ENCODE measurements at places on chromosomes 5 and 9.

DNA sequence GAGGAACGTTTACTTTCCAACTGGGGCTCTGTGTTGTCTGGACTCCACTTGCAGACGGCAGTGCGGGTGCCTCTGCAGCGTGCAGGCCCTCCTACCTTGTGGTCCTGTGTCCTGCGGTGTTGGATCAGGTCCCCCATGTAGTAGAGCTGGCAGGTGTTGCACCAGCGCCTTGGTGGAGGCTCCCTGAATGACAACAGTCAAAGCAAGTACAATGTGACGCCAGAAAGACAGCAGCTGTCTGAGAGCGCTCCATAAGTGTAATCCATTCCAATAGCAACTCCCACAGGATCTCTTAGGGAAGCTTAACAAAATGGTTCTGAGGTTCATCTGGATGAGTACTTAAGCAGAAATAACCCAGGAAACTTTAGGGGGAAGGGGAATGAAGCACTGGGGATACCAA, 9.9 kb downstream of the BBLN start:
- DNase-seq: no peak

- DNase-seq: no peak
Observed at GRCh38 chr5:35305336-35306020, 75.2 kb upstream of the PRLR start.

DNA sequence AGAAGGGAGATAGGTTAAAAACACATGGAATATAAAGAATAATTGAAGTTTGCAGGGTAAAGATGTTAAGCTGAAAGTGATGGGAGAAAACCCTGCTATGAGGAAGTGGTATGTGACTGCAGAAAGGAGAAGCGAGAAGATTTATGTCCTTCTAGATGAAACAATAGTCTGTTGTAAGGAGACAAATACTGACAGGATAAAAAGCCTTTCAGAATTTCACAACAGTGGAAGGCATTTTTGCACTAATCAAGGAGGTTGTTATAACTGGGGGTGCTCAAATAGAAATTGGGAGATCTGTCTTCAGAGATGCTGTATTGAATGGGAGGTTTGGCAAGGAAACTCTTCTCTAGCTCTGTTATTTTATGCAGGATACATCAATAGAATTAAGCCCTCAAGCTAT, 69.6 kb downstream of the NMUR2 start:
- DNase-seq: no peak

- no peak for DNase-seq
Observed at GRCh38 chr5:113227798-113228197, 207.0 kb downstream of the TSSK1B start.

GRCh38 chr9:111872886-111873285, 23.7 kb upstream of the UGCG start:
- DNase-seq: no peak

DNA sequence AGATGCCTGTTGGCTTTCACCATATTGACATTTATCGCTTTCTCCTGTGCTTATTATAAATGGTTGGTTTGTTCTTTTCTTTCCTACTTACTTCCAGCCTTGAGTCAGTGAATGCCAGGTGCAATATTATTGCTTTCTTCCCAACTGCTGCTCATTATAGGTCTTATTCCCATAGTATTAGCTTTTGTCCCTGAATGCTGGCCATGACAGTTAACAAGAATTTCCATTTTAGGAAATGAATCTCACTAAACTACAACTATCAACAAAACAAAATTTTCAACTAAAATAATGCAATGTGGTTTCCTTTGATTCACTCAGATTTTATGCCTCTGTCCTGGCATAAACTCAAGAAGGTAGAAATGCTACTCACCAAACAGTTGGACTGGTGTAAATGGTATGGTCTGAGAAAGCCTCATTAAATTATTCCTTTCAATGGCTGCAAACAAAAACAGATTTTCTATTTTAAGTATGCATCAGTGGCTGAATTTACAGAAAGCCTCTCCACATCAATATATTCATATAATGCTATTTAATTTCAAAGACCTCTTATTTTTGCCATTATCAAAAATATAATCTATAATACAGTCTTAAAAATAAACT, 145.4 kb downstream of the TRPM6 start:
- no peak for DNase-seq

- peak; percentile 64 for DNase-seq
Observed at GRCh38 chr5:180315762-180316212, 23.9 kb upstream of the MAPK9 start.

- peak; percentile 5 for DNase-seq
Observed at GRCh38 chr5:43389679-43390329, 22.4 kb downstream of the CCL28 start.

GRCh38 chr9:35257986-35258659, 96.3 kb downstream of the UNC13B start:
- no peak for DNase-seq

- DNase-seq: no peak
Observed at GRCh38 chr5:56317923-56318561, 84.9 kb upstream of the ANKRD55 start.

GRCh38 chr9:32293091-32293490, 91.4 kb upstream of the ACO1 start:
- no peak for DNase-seq

DNA sequence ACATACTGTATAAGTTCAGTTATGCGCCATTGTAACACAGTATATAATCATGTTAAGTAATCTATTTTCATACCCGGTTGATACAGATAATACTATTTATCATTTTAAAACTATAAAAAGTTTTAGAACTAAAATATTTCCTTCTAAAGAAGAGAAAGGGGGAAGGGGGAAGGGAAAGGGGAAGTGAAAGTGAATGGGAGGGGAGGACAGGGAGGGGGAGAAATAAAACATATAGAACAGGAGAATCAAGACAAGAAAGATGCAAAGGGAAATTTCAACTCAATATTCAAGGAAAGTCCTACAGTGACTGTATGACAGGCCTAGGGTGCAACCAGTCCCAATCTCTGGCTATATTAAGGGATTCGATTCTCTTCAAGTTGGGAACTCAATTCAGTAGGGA, 1278.8 kb downstream of the MAT2B start:
- DNase-seq: no peak

GRCh38 chr5:179304871-179305270, 40.4 kb downstream of the ADAMTS2 start:
- no peak for DNase-seq

GRCh38 chr5:102278231-102278630, 17.9 kb downstream of the SLCO4C1 start:
- DNase-seq: no peak

DNA sequence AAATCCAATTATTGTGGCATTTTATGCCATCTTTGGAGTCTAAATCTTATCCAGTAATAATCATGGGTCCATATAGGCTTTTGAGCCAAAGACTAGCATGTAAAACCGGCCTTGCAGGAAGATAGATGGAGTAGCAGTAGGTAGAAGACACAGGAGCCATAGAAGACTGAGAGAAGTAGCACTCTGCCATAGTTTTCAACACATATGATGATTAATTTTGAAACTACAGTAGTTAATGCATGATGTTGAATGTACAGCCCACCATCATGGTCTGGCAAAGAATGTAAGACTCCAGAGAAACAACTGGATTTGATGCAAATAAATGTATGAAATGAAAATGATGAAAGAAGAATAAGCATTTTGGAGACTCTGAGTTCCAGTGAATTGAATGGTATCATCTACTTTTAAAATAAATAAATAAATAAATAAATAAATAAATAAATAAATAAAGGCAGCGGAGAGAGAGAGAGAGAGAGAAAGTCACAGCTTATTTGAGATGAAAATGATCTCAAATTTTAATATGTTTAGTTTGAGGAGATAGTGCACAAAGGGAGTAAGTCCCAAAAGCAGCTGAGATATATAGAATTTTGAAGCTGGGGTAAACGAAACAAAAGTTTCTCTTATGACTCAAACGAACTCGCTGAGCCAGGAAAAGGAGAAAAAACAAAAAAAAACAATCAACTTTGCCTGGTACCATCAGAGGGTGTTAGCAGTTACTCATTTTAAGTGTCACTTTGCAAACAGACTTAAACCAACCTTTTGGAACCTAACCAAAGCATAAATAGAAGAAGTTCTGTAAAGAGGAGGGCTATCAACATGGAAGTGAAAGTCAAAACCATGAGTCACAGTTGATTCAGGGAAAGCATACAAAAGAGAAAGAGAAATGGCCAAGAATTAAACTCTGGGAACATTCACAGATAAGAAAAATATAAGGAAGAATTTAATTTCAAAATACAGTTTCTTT, 388.7 kb downstream of the CETN3 start:
- no peak for DNase-seq

- no peak for DNase-seq
Observed at GRCh38 chr5:120229036-120229435, 235.1 kb upstream of the PRR16 start.

DNA sequence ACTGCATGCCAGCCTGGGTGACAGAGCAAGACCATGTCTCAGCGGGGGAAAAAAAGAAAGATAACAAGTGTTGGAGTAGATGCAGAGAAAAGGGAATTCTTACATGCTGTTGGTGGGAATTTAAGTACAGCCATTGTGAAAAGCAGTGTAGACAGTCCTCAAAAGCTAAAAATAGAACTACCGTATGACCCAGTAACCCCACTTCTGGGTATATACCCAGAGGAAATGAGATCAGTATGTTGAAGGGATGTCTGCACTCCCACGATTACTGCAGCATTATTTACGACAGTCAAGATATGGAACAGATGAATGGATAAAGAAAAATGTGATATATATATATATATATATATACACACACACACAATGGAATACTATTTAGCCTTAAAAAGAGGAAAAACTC, 225.3 kb upstream of the SLC24A2 start:
- no peak for DNase-seq

- no peak for DNase-seq
Observed at GRCh38 chr9:129270903-129271431, 92.9 kb upstream of the IER5L start.

DNA sequence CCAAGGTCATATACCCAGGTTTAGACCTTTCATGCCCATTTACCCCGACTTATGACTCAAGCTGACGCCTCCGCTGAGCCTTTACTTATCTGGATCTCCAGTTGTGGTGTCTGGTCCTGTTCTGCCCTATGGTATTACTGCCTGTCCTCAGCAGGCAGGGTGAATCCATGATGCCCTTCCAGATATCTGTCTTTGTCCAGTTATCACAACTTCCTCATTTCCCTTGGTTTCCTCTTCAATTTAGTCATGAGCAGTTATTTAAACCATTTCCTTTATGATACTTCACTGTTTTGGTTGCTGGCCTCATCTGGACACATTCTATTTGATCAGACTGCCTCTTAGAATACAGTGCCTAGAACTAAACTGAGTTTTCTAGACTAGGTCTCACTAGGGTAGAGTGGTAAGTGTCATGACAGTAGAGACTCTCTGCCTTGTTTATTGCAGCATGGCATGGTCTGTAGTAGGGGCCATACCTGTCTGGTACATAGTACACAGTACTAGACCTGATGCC, 93.3 kb downstream of the MELK start:
- no peak for DNase-seq

DNA sequence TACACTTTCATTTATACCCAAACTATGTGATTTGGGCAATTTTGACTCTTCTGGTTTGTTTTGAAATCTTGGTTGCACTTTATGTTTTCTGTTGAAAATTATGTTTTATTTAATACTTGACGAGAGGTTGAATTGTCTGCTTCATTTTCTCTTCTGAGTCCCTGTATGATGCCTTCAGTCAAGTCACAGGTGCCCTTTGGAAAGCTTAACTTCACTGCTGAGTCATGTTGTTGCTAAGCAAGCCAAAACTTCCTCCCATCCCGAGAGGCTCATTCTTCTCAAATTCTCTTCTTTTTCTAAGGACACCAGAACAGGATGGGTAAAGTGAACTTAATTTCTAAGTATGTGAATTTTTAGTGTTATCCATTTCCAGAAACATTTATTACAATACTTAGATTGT, 455.3 kb upstream of the PTGER4 start:
- no peak for DNase-seq

DNA sequence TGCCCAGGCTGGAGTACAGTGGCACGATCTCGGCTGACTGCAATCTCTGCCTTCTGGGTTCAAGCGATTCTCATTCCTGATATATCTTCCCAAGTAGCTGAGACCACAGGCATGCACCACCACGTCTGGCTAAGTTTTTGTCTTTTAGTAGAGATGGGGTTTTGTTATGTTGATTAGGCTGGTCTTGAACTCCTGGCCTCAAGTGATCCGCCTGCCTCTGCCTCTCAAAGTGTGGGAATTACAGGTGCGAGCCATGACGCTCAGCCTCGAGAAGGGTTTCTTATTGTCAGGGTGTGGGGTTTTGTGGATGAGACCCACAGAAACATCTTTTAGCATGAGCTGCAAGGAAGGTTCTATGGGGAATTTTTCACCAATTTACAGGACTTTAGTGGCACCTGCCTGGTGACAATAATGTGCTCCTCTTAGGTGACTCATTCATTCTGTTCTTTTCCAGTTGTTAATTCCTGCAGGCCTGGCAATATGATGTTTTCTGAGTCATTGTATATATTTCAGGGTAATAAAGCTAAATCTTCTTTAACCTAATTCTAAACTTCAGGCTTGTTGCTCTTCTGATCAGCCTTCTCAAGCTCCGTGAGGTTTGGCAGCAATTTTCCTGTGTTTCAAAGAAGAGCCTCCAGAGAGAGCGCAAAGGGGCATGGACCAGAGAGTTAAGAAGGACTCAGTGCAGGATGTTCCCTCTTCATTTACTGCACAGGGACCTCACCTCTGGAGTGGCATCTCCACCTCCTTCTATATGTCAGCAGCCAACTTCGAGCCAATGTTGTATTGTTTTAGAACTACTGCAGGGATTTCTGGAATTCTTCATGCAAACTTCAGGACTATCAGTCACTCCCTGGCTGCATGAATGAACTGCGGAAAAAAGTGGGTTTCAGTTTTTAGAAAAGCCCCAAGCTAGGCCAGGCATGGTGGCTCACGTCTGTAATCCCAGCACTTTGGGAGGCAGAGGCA, 77.8 kb upstream of the ZNF618 start:
- DNase-seq: no peak

DNA sequence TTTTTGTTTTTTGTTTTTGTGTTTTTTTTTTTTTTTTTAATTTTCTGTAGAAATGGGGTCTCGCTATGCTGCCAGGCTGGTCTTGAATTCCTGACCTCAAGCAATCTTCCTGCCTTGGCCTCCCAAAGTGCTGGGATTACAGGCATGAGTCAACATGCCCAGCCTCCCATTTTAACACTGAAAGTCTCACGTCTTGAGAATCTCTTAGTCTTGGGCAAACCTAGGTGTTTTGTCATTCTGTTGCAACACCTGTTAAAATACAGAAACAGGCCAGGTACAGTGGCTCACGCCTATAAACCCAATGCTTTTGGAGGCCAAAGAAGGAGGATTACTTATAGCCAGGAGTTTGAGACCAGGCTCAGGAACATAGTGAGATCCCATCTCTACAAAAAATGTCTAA, 599.0 kb downstream of the TLR4 start:
- DNase-seq: no peak

Data from activated T-helper 1 cell treated with anti-CD3 and anti-CD28 coated beads, Interleukin-2, amount 50 U/mL, for 16 hours (primary cell).